HS-5 (cell line): ENCODE measurements at places on chromosomes 3 and 15.

GRCh38 chr3:137789236-137789635 is 25.1 kb downstream of the SOX14 start:
- DNase-seq, result no peak

- no peak for DNase-seq
These were observed 242.6 kb upstream of the RGMA start for GRCh38 chr15:93331545-93332167.

DNA sequence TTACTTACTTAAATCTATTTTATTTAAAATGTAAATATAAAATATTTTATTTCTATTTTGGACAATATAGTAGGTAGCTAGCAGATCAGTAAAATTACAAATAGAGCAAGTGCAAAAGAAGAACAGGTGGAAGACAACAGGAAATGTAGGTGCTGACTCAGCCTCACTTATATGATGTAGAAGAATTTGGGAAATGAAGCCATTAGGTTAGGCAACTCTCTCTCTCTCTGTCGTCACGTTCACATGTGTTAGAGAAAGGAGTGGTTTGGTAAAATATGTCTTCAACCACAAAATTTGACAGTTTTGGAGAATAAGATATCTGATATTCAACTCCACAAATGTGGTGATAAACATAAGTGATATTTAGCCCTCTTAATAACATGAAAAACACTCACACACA is 532.5 kb upstream of the KCNMB2 start:
- DNase-seq, result no peak

- DNase-seq, result peak; percentile 33
These were observed 178.2 kb upstream of the TGFBR2 start for GRCh38 chr3:30428251-30428650.

GRCh38 chr3:14545251-14545635 is 5.1 kb upstream of the GRIP2 start:
- DNase-seq, result no peak

DNA sequence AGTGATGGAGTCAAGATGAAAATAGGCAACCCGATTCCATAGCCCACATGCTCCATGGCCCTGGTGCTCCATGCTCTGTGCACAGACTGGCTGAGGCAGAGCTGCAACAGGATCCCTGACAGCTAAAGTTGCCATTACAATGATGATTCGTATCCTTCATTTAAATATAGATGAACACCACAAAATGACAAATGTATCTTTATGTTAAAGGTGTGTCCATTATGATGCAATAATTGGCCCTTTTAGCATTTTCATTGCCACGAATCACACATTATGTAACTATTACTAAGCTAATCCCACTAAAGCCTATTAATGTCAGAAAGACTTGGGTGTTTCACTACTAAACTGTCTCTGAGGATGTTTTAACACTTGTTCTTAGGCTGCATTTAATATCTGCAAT is 270.2 kb upstream of the THBS1 start:
- peak; percentile 34 for DNase-seq

- DNase-seq, result no peak
These were observed 45.3 kb downstream of the ALDH1L1 start for GRCh38 chr3:126135071-126135405.

GRCh38 chr15:92164327-92165000 is 229.2 kb upstream of the ST8SIA2 start:
- DNase-seq, result no peak

DNA sequence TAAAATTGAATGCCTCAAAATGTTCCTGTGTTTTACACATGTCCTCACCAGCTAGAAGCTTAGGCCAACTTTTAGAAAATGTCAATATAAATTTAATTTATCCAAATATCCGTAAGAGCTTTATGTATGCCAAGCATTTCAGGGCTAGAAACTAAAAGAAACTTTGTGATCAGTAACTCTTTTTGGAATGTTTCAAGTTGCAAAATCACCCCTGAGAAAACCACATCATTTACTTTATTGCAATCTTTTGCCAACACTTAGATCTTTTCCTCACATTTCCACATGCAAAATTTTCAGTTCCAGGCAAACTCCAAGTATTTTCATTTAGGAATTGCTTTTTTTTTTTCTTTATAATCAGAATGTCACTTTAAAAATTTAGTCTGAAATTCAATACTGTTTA is 20.1 kb upstream of the IGF1R start:
- no peak for DNase-seq

DNA sequence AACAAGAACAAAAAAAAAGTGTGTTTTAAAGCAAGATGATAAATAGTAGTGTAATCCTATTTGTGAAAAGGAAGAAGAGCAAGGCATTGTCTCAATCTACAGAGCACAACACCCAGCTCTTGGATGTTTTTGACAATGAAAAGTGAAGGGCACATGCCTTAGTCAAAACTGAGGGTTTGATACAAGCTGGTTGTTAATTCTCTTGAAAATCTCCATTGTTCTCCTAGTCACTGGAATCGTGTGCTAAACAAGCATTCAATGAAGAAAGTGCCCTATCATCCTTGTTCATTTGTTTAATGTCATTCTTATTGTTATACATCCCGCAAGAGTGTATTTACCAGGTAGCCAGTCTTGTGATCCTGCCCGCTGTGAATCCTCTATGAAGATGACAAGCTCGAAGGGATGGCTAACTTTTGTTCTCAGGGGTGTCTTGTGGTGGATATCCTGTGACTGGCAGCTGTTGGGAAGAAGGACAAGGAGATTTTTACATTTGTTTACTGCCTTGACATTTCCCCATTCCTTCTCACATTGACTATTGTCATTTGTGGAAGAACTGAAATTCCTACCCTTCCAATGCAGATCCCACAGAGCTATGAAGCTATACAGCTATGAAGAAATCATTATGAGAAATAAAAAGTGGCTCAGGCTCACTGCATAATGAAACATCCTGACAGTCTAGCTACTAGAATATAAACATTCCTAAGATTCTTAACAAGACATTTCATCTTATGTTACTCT is 175.9 kb downstream of the VGLL3 start:
- peak; percentile 16 for DNase-seq

DNA sequence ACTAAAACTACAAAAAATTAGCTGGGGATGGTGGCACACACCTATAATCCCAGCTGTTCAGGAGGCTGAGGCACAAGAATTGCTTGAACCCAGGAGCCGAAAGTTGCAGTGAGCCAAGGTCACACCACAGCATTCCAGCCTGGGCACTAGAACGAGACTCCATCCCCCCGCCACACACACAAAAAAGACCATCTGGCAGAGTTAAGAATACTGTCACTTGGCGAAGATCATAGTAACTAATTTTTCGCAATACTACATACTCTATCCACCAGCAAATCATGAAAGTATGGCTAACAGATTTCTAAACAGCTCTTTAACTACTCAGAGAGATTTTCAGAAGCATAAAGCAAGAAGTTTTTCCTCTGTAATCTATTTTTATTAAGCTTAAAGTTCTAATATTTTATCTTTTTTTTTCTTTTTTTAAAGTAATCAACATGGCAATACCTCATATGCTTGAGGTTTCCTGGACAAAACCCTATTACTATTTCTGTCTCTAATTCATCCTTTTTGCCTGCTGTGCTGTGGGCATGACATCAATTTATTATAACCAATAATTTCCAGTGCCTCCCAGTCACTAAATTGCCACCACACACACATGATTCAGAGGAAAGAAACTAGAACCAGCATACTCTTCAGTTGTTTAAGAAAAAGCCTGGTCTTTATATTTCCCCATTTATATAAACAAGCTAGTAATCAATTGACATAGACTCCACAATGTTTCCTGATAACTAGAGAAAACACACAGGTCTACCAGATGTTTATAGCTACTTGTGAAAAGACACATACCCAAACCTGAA is 46.9 kb downstream of the CHSY1 start:
- no peak for DNase-seq

DNA sequence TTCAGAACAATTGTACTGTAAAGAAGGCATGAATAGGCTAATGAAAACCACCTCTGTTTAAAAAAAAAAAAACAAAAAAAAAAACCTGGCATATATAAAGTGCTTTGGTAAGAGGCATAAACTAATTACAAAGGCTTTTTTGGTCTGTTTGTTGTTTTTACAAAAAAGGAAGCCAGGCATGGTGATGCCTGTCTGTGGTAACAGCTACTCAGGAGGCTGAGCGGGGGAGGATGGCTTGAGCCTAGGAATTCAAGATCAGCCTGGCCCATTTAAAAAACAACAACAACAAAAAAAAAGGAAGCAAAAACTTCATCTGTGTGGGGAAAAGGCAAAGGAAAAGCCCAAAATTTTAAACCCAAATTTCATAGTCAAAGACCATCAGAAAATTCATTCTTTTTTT is 47.0 kb downstream of the OSBPL10 start:
- no peak for DNase-seq

DNA sequence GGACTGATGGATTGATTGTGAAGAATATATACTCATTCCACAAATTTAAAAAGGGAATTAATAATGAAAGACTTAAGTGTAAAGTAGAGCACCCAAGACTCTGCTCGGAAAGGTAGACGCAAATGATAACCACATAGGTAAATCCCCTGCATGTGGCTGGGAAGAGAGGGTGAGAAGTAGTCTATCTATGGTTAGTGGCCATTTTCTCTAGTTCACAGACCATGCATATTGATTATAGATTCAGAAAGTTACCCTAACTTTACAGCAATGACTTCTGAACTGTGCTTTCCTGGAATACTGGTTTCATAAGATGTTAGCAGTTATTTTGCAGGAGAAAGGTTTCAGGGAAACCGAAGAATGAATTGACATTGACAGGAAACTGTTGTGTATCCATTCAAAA is 51.7 kb downstream of the CASR start:
- DNase-seq, result no peak

DNA sequence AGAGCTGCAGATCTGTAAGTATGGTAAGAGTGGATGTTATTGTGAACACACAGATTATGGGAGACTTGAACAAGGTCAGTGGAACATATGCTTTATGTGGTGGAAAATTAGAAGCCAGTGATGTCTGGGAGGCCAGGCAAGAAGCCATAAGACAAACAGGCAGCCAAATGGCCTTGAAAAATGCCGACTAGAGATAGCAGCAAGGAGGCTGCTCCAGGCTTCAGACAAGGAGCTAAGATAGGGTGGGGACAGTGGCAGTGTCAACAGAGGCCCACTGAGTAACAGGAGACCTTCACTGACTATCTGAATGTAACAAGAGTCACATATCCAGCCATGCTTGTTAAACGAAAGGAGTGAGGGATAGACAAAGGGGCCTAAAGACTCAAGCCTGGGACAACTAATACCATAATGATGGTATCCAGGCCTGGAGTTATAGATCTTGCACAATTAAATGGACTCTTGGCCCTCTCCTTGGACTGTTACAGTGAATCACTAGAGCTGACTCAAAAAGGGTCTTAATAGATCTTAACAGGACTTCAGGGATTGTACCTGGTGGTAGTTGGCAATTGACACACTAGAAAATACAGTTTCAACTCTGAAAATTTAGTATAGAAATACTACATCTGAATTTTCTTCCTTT is 50.6 kb downstream of the CFAP20DC start:
- DNase-seq, result no peak

DNA sequence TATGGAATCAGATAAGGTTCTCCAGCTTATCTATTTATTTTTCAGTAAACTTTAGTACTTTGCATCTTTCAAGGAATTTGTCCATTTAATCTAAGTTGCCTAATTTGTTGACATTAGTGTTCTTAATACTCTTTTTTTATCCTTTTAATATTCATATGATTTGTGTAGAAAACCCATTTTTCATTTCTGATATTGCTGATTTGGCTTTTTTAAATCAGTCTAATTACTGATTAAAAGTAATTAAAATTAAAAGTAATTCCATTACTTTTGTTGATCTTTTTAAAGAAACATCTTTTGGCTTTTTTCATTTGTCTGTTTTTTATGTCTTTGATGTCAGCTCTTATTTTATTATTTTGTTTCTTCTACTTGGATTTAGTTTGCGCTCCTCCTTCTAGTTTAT is 101.2 kb downstream of the CGGBP1 start:
- no peak for DNase-seq

GRCh38 chr3:34283751-34284150 is 485.3 kb downstream of the PDCD6IP start:
- no peak for DNase-seq

- peak; percentile 83 for DNase-seq
These were observed 29.6 kb downstream of the CHAC1 start for GRCh38 chr15:40982855-40983254.

DNA sequence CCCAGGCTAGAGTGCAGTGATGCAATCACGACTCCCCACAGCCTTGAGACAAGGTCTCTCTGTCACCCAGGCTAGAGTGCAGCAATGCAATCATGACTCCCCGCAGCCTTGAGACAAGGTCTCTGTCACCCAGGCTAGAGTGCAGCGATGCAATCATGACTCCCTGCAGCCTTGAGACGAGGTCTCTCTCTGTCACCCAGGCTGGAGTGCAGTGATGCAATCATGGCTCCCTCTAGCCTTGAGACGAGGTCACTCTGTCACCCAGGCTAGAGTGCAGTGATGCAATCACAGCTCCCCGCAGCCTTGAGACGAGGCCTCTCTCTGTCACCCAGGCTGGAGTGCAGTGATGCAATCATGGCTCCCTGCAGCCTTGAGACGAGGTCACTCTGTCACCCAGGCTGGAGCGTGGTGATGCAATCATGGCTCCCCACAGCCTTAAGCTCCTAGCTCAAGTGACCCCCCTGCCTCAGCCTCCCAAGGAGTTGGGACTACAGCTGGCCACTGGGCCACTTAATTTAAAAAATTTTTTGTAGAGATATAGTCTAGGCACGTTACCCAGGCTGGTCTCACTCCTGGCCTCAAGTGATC is 26.1 kb downstream of the TFRC start:
- no peak for DNase-seq

DNA sequence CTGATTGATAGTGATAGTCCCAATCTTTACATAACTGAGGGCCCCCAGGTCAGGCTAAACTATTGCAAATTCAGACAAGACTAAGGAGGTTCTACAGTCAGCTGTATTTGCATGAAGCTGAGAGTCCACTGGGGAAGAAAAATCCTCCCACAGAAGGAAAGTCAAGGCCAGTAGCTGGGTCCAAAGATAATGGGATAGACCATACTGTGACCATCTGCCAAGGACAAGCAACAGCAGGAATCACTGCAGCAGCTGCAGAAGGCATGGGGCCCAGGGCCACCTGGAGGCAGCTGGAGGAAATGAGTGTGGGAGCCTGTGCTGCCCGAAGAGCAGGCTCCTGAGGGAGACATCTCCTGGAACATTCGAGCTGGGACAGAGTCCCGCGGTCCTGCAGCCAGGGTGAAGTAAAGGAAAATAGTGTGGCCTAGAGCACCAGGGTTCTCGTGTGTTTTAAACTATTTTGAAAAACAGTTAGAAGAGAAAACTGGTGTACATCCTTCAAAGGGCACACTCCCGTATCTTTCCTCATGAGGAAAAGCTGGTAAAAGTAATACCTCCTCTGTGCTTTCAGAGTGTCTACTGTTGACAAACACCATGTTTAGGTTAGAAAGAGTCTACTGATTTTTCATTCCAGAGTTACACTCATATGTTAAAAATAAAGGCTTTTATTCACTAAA is 13.2 kb upstream of the TMEM212 start:
- DNase-seq, result no peak

GRCh38 chr3:142705198-142705597 is 18.6 kb upstream of the TRPC1 start:
- DNase-seq, result no peak
